Heart left ventricle (tissue), 16 donors: ENCODE measurements at places on chromosomes 2 and 18. TPM values are rescaled to one million over a fixed set of nuclear protein-coding genes. Genes with fewer than 3 reads are reported as not detected.

SPDYA gene
- total RNA-seq, result not detected

FN1 gene
- 1,418 TPM for total RNA-seq

COLEC12 gene
- 4.2 TPM for total RNA-seq

TCF23 gene
- total RNA-seq, result 0.85 TPM

ZNF521 gene
- 20.2 TPM for total RNA-seq

MALL gene
- 17.6 TPM for total RNA-seq

C2orf15 gene
- total RNA-seq, result not detected

CYP26B1 gene
- 1.9 TPM for total RNA-seq

IHH gene
- not detected for total RNA-seq

MARCHF4 gene
- total RNA-seq, result not detected

ZNF804A gene
- total RNA-seq, result not detected

IL1A gene
- not detected for total RNA-seq

SCN9A gene
- 1.5 TPM for total RNA-seq

ZAP70 gene
- total RNA-seq, result 1.2 TPM

NPAS2 gene
- total RNA-seq, result 31.3 TPM

CAB39 gene
- 64.3 TPM for total RNA-seq

IL1RN gene
- 1.5 TPM for total RNA-seq

LRRTM1 gene
- 0.09 TPM for total RNA-seq

SPR gene
- 35.9 TPM for total RNA-seq

NOL4 gene
- not detected for total RNA-seq

KIAA2012 gene
- not detected for total RNA-seq

FAM161A gene
- 2.9 TPM for total RNA-seq

KLHL41 gene
- 249 TPM for total RNA-seq

CDK5R2 gene
- total RNA-seq, result not detected

ICOS gene
- total RNA-seq, result not detected

DAPL1 gene
- total RNA-seq, result not detected

FAP gene
- total RNA-seq, result 11.3 TPM

GPR17 gene
- total RNA-seq, result 0.36 TPM

TGFA gene
- 1.0 TPM for total RNA-seq

AGXT gene
- not detected for total RNA-seq

SP5 gene
- 0.55 TPM for total RNA-seq

ZEB2 gene
- total RNA-seq, result 82.4 TPM

FBXO36 gene
- 1.1 TPM for total RNA-seq

FAM124B gene
- total RNA-seq, result 0.77 TPM
